A172 (cell line): ENCODE measurements at places on chromosomes 11 and 22.

- DNase-seq = no peak
Measured at GRCh38 chr11:8339592-8340022, 75.9 kb upstream of the LMO1 start.

GRCh38 chr11:122343210-122343609, 227.2 kb upstream of the BLID start:
- peak; percentile 17 for DNase-seq

GRCh38 chr22:25054943-25055511, 102.5 kb downstream of the KIAA1671 start:
- no peak for DNase-seq

GRCh38 chr11:17917556-17917955, 95.3 kb downstream of the SERGEF start:
- no peak for DNase-seq

GRCh38 chr11:106061954-106062949, 14.9 kb downstream of the KBTBD3 start:
- DNase-seq = no peak

DNA sequence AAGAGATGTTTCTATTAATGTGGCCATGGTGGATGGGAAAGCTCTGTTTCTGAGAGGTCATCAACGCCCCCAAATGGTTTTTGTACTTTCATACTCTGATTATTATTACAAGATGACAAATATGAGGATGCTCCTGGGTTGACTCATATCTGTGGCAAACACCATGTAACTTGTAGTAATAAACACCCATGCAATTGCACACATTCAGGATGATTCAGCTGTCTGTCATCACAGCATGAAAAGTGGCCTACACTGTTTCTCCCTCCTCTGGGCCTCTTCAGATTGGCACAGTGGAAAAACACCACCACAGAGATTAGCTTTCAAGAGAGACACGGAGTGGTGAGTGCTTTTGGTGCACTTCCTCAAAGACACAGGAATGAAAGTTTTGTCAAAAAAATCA, 85.4 kb downstream of the MTNR1B start:
- DNase-seq = peak; percentile 88

DNA sequence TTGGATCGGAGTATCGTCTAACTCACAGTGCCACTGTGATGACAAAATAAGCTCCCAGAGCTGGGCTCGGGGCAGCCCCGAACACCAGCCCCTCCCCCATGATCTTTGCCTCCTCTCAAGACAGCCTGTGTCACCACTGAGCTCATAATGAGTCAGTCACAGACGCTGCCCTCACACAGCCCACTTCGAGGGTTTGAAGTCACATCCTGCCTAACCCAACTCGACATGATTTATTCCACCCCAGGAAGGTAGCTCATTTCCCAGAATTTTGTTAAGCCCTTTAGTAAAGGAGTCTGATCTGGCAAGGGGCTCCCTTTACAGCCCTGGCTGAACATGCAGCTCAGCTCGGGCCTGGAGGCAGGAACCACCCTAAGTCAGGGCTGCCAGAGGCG, 22.8 kb downstream of the MYH9 start:
- peak; percentile 96 for DNase-seq

DNA sequence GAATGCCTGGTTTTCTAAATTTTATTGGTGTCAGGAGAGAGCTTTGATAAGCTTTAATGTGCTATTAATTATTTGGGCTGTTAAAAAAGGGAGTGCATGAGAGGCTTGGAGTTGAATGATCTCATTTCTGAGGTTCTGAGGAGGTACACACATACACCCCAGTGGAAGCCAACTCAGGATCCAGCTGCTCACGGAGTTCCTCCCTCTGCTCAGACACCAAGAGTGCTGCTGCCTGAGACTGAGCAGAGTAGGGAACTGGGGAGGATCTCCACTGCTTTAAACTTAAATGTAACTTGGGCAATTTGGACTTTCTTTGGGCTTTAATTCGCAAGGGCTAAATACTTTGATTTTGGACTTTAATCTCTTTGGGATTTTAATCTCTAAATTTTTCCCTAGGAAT, 414.4 kb upstream of the CADM1 start:
- DNase-seq = no peak

- no peak for DNase-seq
Measured at GRCh38 chr22:43136255-43136654, 6.9 kb downstream of the MCAT start.

GRCh38 chr11:103047837-103048236, 44.1 kb downstream of the DCUN1D5 start:
- DNase-seq = no peak

GRCh38 chr11:11798586-11799438, 43.0 kb upstream of the USP47 start:
- peak; percentile 56 for DNase-seq

GRCh38 chr11:92504004-92504403, 279.4 kb downstream of the FAT3 start:
- DNase-seq = no peak

- DNase-seq = no peak
Measured at GRCh38 chr11:58574881-58575280, 775 bp downstream of the LPXN start.

DNA sequence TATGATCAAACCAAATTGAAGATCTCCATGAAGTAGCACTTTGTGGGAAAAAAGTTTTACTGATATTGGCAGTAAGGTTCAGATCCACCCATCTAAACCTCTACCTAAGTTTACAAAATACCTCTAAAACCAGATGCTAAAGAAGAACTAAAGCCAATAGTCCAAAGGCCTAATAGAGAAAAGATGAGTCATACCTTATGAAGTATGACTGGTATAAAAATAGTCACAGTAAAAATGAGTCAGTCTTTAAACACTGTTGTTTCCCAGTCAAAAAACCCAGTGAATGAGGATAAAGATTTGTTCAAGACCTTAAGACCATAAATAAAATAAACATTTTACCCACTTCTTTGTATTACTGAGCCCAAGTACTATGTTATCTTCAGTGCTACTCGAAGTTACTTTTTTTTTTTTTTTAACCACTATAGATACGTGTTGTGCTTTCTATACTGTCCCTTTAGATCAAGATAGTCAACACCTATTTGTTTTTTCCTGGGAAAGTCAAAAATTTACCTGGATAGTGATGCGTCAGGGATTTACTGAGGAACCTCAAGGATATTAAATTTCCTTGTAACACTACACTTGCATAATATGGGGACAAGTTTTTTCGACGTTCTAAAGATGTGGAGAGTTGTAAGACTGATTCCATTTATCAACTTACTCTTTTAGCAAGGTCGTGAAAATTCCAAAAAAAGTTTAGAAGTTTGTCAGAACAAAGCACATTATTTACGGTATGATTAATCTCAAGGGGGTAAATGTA, 87.3 kb downstream of the CCDC73 start:
- peak; percentile 89 for DNase-seq

- DNase-seq = no peak
Measured at GRCh38 chr11:77046060-77046501, 11.9 kb downstream of the B3GNT6 start.

GRCh38 chr11:42013656-42014201, 554.3 kb upstream of the LRRC4C start:
- no peak for DNase-seq

- no peak for DNase-seq
Measured at GRCh38 chr22:26998129-26998528, 340.7 kb downstream of the MIAT start.

GRCh38 chr11:77377734-77378133, 76.2 kb upstream of the GDPD4 start:
- DNase-seq = no peak

GRCh38 chr11:83540728-83541127, 254.6 kb upstream of the CCDC90B start:
- DNase-seq = no peak

GRCh38 chr11:64385945-64386704, 27.2 kb downstream of the RPS6KA4 start:
- DNase-seq = peak; percentile 97

DNA sequence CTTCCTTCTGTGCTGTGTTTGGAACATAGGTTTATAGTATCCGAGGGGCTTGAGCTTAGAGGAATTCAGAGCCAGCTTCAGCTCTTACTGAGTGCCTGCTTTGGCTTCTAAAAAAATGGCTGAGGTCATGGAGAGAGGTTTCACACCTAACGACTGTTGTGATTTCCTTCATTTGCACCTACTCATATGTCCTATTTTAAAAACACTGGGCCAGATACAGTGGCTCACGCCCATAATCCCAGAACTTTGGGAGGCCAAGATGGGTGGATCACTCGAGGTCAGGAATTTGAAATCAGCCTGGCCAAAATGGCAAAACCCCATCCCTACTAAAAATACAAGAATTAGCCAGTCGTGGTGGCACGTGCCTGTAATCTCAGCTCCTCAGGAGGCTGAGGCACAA, 38.3 kb upstream of the SYT13 start:
- DNase-seq = no peak

GRCh38 chr11:93020248-93021046, 51.0 kb downstream of the MTNR1B start:
- DNase-seq = peak; percentile 68

DNA sequence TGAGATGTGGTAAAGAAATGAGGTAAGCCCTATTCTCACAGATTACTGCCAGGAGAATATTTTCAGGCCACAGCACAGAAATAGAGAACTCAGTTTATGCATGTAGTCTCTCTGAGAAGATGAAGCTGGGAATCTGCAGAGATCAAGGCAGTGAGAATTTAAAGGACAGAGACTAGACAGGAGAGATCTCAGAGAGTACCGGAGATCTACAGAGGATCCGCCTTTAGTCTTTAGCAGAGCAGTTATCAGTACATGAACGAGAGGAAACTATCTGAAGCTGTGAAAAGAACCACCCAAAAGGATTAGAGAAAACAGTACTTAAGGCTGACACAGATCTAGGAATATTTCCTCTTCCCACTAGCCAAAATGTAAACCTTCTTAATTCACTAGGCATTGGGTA, 101.5 kb downstream of the DLG2 start:
- no peak for DNase-seq

DNA sequence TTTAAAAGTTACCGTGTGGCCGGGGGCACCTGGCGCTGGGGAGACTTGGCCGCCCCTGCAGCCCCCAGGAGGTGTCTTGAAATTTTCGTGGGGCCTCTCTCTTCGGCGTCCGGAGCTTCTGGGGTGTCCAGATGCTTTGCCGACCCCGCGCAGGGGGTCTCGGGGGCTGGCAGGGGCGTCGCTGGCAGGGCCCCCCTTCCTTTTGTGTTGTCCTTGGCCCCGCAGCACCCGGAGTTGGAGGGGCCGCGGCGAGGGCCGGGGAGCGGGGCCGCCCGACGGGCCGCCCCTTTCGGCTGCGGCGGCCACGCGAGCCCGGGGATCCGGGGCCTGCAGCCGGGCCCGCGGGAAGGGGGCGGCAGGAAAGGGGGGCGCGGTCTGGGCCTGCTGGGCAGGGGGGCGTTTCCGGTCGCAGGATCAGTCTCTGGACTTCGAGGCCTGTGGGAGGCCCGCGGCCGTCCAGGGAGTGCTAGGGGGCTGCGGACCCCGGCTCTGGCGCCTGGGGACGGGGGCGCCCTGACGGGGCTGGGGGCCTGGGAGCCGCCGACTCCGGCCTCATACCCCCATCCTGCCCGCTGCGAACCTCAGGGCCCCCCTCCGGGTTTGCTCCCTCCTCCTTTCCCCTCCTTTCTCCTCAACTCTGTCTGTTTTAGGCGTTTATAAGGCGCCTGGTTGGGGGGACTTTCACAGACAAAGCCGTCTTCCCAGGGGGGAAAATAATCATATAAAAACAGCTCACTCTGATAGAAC, 869 bp downstream of the ZC3H7B start:
- DNase-seq = no peak

DNA sequence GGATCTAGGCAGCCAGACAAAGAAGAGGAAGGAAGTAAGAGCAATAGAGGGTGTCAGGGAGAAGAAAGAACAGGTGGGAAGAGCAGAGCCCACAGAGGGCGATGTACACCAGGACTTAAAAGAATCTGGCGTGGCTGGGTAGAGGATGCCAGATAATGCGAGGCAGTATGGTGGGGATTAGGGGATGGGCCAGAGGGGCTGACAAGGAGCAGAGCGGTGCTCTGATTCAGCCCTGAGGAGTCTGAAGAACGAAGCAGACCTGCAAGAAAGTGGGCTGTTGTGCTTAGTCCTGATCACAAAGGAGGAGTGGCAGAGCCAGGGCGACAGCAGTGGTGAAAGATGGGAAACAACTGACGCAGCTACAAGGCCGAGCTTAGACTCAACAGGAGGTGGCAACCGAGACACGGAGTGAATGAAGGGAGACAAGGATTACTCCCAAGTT, 163.7 kb downstream of the LARGE1 start:
- DNase-seq = no peak

DNA sequence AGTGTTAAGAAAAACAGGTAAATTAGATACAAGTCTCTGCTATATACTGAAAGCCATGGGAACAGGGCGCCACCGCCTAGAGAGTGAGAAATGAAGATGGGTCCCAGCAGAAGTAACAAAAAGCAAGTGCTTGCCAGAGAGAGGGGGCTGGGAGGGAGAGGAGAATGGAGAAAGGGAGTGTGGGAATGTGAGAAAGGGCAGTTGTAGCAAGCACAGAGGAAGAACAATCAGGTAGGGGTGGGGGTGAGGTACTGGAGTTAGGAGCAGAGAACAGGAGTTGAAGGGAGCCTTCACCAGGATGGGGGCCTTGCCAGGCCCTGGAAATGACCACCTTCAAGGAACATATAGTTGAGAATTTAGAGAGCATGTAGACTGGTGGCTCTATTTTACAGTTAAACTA, 66.8 kb downstream of the TCF20 start:
- no peak for DNase-seq

- no peak for DNase-seq
Measured at GRCh38 chr22:36613958-36614357, 85.0 kb upstream of the EIF3D start.

DNA sequence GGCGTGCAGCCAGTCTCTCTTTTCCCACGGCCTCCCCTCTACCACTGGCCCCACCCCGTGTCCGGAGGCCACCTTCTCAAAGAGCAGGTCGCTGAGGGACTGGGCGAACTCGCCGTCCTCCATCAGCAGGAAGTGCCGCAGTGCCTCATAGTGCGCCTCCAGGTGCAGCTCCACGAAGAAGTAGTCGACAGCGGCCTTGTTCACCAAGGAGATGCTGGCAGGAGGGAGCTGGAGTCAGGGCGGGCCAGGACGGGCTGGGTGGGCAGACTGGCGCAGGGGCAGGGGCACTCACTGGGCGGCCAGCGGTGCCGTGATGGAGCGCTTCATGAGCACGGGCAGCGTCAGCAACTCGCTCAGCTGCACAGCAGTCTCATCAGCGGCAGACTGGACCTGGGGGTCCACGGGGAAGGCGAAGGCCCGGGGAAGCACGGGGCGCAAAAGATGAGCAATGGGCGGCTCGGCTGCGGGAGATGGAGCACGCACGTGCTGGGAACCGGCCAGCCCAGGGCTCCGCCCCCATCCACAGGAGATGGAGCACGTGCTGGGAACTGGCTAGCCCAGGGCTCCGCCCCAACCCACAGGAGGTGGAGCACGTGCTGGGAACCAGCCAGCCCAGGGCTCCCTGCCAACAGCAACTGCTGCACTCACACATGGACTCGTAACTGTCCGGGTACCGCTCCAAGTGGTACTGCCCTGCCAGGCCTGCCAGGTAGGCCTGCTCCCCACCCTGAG, 18.4 kb downstream of the SELENOO start:
- peak; percentile 57 for DNase-seq

GRCh38 chr11:44518968-44519550, 46.4 kb upstream of the CD82 start:
- no peak for DNase-seq

- DNase-seq = no peak
Measured at GRCh38 chr11:68998390-68998911, 14.6 kb downstream of the MRGPRF start.
